Uterus (tissue), 4 donors: ENCODE measurements at places on chromosomes 11 and 22. TPM values are rescaled to one million over a fixed set of nuclear protein-coding genes. Genes with fewer than 3 reads are reported as not detected.

- no peak for DNase-seq
Observed at GRCh38 chr11:111637885-111638284, 35.6 kb downstream of the SIK2 start.

GRCh38 chr22:19430890-19431541 is 517 bp downstream of the HIRA start:
- no peak for DNase-seq

DNA sequence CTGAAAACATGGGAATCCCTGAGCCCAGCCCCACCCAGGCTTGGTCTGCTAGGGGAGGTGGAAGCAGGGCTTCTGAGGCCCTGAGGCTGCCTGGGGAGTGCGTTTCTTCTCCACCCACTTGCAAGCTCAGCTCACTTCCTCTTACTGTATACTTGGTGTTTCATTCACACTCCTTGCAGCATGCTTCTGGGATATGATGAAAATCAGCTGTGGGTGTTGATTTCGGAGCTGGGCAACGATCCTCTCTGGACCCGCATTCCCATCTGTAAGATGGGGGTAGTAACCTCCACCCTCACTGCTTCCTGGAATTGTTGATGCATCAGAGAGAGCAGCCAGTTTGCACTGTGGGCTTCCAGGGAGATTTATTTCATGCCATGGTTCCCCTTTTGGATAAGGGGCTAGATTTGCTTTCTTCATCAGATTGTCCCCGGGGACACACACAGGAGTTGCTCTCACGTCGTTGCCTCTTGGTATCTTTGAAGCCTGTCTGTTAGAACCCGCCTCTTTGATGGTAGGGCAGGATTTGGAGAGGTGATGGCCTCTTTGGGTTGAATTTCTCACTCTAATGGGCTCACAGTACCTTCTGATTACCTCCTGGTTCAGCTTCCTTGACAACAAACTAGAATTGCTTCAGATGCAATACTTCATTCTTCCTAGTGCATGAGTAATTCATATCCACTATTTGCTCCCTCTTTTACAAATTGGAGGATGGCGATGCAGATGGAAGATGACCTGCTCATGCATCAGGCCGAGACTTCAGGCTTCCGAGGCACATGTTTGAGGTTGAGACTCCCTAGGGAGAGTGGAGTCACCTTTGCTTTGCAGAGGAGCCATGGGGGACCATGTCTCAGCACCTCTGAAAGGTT is 40.4 kb downstream of the BCR start:
- DNase-seq: no peak

The ARHGAP8 gene
- 1.8 TPM for total RNA-seq

The PLA2G3 gene
- not detected for total RNA-seq

DNA sequence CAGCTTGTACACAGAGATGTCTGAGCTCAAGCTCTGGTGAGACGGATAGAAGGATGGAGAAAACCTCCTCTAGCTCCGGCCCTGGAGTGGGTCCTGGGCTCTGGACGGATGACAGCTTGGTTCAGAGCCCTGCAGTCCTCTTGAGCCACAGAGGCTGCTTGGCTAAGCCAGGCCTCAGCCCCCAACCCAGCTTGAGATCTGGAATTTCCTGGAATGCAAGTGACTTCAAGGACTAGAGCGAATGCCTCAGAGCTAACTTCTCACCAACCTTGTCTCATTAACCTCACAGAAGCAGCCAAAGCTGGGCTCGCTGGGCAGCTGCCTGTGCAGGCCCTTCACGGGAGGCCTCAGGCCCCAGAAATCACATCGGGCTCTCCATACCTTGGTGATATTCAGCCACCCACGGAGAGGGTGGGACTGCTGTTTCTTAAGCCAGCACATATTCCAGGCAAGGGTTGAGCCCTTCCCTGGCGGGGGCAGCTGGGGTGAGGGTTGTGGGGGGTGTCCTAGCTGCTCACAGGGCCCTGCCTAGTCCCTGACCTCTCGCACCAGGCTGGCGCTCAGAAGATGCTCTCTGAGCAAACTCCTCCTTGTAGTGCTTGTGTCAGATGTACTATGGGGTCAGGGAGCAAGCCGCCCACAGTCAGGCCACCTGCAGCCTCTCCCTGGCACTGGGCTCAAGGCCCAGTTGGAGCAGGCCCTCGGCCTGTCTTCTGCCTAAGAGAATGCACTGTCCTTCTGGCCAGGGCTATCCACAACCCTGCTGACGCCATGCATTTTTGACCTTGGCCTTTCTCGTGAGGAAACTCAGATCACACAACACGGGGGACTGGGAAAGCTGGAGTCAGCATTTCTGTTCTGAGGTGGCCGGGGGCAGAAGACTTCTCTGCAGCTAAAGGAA is 73.6 kb upstream of the TTLL12 start:
- no peak for DNase-seq

- DNase-seq: no peak
Observed at GRCh38 chr11:65398362-65398910, 12.0 kb downstream of the FRMD8 start.

The XBP1 gene
- total RNA-seq: 168 TPM

DNA sequence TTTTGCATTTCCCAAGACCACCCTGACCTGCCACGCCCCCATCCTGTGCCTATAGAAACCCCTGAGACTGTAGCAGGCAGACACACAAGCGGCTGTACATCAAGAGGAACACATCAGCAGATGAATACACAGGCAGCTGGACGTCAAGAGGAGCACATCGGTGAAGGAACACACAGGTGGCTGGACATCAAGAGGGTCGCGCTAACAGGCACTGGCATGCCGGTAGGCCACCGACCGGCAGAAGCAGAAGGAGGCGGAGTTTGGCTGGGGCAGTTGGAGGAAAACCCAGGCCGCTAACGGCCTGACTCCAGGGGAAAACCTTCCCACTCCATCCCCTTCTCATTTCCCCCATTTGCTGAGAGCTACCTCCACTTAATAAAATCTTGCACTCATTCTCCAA is 5.4 kb upstream of the IPO7 start:
- no peak for DNase-seq

The ADAMTS8 gene
- total RNA-seq: 1.2 TPM

The POU2AF2 gene
- total RNA-seq: not detected

GRCh38 chr11:61880454-61880853 is 10.9 kb downstream of the FADS3 start:
- no peak for DNase-seq

- DNase-seq: no peak
Observed at GRCh38 chr22:23718371-23719165, 27.8 kb downstream of the RGL4 start.

GRCh38 chr11:86160541-86161149 is 83.9 kb upstream of the EED start:
- DNase-seq: no peak

The ABCC8 gene
- under 0.01 TPM for total RNA-seq

The CDON gene
- total RNA-seq: 38.5 TPM

The SLC37A2 gene
- total RNA-seq: 4.1 TPM

GRCh38 chr11:121523581-121524232 is 70.9 kb upstream of the SORL1-AS1 start:
- no peak for DNase-seq

The FBLN1 gene
- 644 TPM for total RNA-seq

The SULT4A1 gene
- total RNA-seq: not detected

DNA sequence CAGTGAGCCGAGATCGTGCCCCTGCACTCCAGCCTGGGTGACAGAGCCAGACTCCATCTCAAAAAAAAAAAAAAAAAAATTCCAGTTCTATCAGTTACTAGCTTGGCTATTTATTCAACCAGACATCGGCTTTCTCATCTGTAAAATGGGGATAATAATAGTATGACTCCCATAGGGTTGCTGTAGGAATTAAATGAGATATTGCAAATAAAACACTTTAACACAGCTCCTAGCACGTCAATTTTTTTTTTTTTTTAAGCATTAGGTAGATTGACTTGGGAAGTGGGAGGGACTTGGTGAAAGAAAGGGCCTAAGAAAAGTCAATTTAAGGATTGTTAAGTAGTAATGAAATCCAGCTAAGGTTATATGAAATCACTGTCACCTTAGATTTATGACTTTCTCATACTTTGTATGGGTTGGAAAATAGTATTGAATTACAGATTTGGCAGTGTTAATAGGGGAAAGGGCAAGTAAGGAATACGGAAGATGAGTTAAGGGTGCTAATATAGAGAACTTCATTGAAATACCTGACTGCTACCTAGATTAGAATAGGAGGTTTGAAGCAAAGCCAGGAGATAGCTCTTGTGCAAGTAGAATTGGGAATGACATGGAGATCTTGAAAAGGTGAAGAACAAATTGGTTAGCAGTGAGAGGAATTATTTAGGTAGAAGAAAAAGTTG is 28.8 kb downstream of the BIRC2 start:
- DNase-seq: no peak

GRCh38 chr11:78594814-78595213 is 20.1 kb upstream of the NARS2 start:
- DNase-seq: no peak

The SPDYC gene
- total RNA-seq: not detected

The MAP6 gene
- total RNA-seq: 15.4 TPM

The CRYAB gene
- total RNA-seq: 19.9 TPM
